ENCODE measurements at places on chromosomes 1 and 21.

DNA sequence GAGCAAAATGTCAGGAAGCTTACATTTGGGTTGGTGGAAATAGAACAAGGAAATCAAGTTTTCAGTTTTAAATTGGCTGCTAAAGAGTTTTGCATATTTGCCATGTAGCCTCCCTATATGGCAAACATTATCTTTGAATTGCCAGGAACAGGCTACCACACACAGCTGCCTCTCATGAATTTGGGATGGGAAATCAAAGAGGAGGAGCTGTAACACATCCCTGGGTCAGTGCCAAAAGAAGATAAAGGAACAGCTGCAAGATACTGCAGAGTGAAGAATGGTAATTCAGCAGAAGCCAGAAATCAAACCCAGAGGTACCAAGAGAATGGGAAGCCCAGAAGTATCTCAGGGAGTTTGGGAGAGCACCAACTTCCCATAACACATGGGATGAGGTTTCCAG is 18.6 kb upstream of the RASAL2 start:
- no peak overlapping the region for H3K4me3 ChIP-seq
- no peaks in the 10 kb centered on the region for H3K36me3 ChIP-seq
- no peak overlapping the region for H3K27ac ChIP-seq
- H3K4me1 ChIP-seq, result no peaks in the 10 kb centered on the region

DNA sequence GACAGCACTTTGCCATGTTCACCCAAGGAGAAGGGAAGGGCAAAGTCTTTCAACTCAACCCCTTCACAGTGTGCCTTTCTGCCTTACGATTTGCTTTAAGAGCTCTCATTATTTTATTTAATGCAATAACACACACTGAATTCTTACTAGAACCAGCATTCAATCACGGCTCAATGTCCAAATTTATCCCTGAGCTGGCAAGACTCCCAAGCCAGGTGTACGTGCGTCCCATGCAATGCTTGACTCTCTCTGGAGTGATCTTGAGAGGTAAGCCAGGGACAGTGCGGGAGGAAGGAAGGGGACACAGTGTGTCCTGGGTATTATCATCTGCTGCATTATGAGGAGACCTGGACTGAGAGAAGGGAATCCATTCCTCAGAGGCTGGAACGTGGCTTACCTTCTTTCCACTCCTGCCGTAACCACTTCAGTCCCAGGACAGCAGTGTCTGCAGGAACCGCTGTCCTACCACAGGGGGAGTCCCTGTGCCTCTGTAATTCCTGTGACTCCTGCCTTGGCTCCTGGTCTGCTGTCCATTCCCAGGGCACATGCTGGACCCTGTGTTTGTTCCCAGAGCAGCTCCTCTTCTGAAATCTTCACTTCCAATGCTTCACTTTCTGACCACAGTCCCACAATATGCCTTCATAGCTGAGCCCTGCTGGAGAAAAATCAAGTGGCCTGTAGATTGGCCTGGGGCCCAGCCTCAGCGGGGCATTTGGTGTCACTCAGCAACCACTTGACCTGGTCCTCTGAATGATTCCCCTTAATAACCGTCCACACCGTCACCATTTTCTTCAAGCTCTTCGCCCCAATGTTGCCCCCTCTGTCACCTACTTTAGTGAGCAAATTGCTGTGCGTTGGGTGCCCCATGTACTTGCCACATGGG is 28.6 kb upstream of the STUM start:
- peaks cover 2% of the 10 kb centered on the region for H3K4me1 ChIP-seq
- H3K4me3 ChIP-seq, result no peak overlapping the region
- H3K27ac ChIP-seq, result no peak overlapping the region
- no peaks in the 10 kb centered on the region for H3K36me3 ChIP-seq

- no peaks in the 10 kb centered on the region for H3K36me3 ChIP-seq
- H3K27me3 ChIP-seq, result no peaks in the 10 kb centered on the region
- H3K27ac ChIP-seq, result no peak overlapping the region
- H3K4me3 ChIP-seq, result no peak overlapping the region
- H3K4me1 ChIP-seq, result no peaks in the 10 kb centered on the region
Observed at GRCh38 chr21:16473988-16474387, 744.2 kb downstream of the USP25 start.

DNA sequence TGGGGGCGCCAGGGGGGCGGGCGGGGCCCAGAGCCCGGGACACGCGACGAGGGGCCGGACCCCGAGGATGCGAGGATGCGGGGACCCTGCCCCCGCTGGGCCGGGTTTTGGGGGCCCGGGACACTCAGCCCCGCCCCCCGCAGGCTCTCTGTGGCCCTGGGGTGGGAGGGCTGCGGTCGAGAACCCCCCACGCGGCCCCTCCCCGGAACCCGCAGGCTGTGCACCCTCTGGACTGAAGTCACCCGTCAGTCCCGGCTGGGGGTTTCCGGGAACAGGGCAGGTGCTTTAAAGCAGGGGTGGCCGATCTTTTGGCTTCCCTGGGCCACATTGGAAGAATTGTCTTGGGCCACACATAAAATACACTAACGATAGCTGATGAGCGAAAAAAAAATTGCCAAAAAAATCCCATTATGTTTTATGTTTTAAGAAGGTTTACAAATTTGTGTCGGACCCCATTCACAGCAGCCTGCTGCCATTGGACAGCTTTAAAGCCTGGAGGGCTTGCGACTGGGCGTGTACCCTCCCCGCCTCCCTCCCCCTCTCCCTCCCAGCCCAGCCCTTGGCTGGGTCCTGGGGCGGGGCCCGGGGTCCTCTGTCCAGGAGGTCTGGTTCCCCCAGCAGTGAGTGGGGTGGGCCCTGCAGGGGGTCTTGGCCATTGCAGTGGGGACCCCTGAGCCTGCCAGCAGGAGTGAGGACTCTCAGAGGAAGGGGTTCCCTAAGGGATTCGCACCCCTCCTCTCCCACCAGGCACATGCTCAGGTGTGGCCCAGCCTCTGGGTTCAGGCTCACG is 21.6 kb upstream of the C1orf159 start:
- H3K4me1 ChIP-seq, result peaks cover 37% of the 10 kb centered on the region
- H3K4me3 ChIP-seq, result peak overlapping the region; percentile 76
- no peaks in the 10 kb centered on the region for H3K36me3 ChIP-seq
- H3K27ac ChIP-seq, result peak overlapping the region; percentile 90
- DNase-seq, result peak; percentile 78

- H3K27me3 ChIP-seq, result no peaks in the 10 kb centered on the region
- no peak overlapping the region for H3K4me3 ChIP-seq
- DNase-seq, result no peak
- H3K4me1 ChIP-seq, result no peaks in the 10 kb centered on the region
- H3K27ac ChIP-seq, result no peak overlapping the region
Observed at GRCh38 chr1:190175320-190175719, 302.3 kb downstream of the BRINP3 start.

DNA sequence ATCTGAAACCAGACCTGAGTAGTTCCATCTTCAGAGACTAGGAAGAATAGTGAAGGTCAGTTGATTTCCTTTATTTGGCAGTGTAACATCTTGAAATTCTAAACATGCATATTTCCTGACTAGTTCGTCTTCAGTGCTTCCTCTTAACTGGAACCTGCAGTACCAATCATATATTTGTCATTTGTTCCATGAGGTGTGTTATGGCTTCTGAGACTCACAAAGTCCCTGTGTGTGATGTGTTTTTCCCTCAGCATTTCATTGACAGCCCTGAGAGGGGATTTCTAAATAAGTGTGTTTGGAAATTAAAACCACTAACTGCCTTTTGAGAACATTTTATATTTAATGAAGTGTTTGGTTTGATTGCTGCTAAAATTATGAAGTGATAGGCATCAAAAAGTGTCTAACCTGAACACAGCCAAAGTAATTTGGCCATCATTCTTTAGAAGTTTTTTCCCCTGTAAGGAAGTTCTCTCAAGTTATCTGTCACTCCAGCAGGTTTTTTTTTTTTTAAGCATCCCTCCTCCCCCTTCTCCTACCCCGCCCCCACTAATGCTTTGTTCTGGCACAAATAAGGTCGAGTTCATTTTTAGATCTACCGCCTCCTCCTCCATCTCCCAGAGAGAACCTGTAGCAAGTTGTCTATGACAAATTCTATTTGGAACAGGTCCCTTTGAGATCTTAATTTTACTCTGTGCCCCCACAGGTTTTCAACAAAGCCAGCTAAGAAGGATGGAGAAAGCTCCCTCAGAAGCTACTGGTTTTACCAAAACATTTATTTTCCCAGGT is 61.4 kb downstream of the TMEM200B start:
- peaks cover 55% of the 10 kb centered on the region for H3K36me3 ChIP-seq
- no peak for DNase-seq
- no peak overlapping the region for H3K27ac ChIP-seq
- H3K4me3 ChIP-seq, result no peak overlapping the region
- H3K27me3 ChIP-seq, result no peaks in the 10 kb centered on the region

DNA sequence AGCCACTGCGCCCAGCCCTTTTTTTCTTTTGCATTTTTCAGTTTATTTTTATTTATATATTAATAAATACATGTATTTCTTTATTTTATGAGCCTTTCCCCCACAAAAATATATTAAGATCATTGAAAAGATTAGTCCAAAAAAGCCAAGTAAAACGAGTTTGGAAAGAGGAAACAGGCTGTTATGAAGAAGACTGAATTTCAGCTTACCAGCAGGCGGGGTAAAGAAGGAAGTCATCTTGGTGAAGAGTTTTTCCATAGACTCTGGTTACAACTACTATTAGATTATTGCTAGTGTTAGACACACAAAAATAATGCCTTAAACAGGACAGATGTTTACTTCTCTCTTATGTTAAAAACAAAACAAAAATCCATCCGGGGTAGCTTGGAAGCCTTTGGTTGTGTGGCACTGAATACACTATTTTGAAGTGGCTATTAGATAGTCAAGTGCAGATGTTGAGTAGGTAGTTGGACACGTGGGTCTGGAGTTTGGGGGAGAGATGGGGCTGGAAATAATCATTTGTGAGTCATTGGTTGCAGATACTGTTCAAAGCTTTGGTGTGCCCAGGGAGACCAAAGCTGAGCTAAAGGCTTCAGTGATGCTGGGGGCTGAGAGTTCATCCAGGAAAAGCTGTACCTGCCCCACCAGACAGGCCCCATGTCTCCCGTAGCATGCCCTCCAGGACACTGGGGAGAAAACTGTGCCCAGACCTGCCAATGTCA is 8.7 kb upstream of the LRRC71 start:
- no peaks in the 10 kb centered on the region for H3K36me3 ChIP-seq
- H3K4me3 ChIP-seq, result no peak overlapping the region
- H3K27me3 ChIP-seq, result peaks cover 37% of the 10 kb centered on the region
- no peaks in the 10 kb centered on the region for H3K4me1 ChIP-seq

GRCh38 chr1:33468967-33469366 is 3.5 kb upstream of the ZSCAN20 start:
- H3K27me3 ChIP-seq, result no peaks in the 10 kb centered on the region
- no peak overlapping the region for H3K4me3 ChIP-seq
- DNase-seq, result no peak
- peaks cover 27% of the 10 kb centered on the region for H3K4me1 ChIP-seq
- H3K36me3 ChIP-seq, result no peaks in the 10 kb centered on the region

GRCh38 chr1:206586501-206587445 is 25.5 kb downstream of the EIF2D start:
- no peak overlapping the region for H3K27ac ChIP-seq
- DNase-seq, result no peak
- H3K36me3 ChIP-seq, result peaks cover 90% of the 10 kb centered on the region
- H3K27me3 ChIP-seq, result no peaks in the 10 kb centered on the region

DNA sequence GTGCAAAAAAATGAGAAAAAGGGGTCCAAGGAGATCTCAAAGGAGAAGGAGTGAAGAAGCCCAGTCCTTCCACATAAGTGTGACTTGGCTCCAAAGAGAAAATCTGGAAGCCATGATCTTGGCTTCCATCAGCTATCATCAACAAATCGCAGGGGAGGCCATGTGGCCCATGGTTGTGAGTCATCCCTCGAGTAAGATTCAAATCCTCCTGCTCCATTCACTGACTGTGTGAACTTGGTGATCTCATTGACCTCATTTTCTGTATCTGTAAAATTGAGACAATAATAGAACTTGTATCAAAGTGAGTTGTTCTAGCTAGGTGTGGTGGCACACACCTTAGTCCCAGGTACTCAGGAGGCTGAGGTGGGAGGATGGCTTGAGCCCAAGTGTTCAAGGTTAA is 79.1 kb upstream of the OLIG2 start:
- peaks cover 11% of the 10 kb centered on the region for H3K27me3 ChIP-seq
- no peak for DNase-seq
- H3K4me1 ChIP-seq, result no peaks in the 10 kb centered on the region
- H3K4me3 ChIP-seq, result no peak overlapping the region
- H3K27ac ChIP-seq, result no peak overlapping the region

GRCh38 chr1:19193004-19193403 is 17.1 kb downstream of the UBR4 start:
- H3K27me3 ChIP-seq, result no peaks in the 10 kb centered on the region
- DNase-seq, result no peak
- H3K4me1 ChIP-seq, result no peaks in the 10 kb centered on the region

GRCh38 chr1:236575523-236575922 is 28.8 kb downstream of the HEATR1 start:
- H3K27me3 ChIP-seq, result no peaks in the 10 kb centered on the region
- H3K4me3 ChIP-seq, result no peak overlapping the region
- H3K36me3 ChIP-seq, result peaks cover 85% of the 10 kb centered on the region
- no peak for DNase-seq
- no peaks in the 10 kb centered on the region for H3K4me1 ChIP-seq

DNA sequence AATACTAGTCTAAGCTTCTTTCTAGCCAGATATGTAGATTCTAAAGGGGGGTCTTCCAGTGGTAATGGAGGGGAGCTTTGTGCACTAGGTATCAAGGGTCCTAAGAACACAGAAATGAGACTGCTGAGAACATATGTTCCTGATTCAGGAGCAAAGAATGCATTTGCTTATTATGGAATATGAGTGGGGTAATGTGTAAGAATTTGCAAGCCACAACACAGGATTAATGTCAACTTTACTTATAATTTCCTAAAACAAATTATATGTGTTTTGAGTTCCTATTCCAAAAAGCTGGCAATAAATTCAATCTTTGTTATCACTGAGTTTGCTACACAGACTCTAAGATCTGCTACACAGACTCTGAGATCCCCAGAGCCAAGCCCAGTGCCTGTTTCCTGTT is 357.0 kb upstream of the PTBP2 start:
- no peaks in the 10 kb centered on the region for H3K27me3 ChIP-seq
- no peaks in the 10 kb centered on the region for H3K36me3 ChIP-seq
- H3K4me1 ChIP-seq, result no peaks in the 10 kb centered on the region

GRCh38 chr21:25456672-25457071 is 150.6 kb downstream of the MRPL39 start:
- peaks cover 5% of the 10 kb centered on the region for H3K36me3 ChIP-seq
- H3K27me3 ChIP-seq, result no peaks in the 10 kb centered on the region
- peaks cover 61% of the 10 kb centered on the region for H3K4me1 ChIP-seq

GRCh38 chr1:5978452-5978851 is 13.8 kb downstream of the NPHP4 start:
- no peaks in the 10 kb centered on the region for H3K36me3 ChIP-seq
- no peak overlapping the region for H3K4me3 ChIP-seq
- peaks cover 25% of the 10 kb centered on the region for H3K4me1 ChIP-seq

- peaks cover 43% of the 10 kb centered on the region for H3K36me3 ChIP-seq
- H3K4me3 ChIP-seq, result no peak overlapping the region
- peaks cover 12% of the 10 kb centered on the region for H3K4me1 ChIP-seq
- no peaks in the 10 kb centered on the region for H3K27me3 ChIP-seq
- no peak for DNase-seq
- H3K27ac ChIP-seq, result no peak overlapping the region
Observed at GRCh38 chr1:25468033-25468432, 37.3 kb downstream of the MACO1 start.

GRCh38 chr1:62744611-62745577 is 39.0 kb upstream of the ATG4C start:
- no peak for DNase-seq
- no peak overlapping the region for H3K4me3 ChIP-seq
- H3K4me1 ChIP-seq, result no peaks in the 10 kb centered on the region
- no peaks in the 10 kb centered on the region for H3K36me3 ChIP-seq
- no peaks in the 10 kb centered on the region for H3K27me3 ChIP-seq

All from activated B cell treated with CpG ODN at 0.5 μM for 24 hours (primary cell).